Common myeloid progenitor, CD34-positive (primary cell): ENCODE measurements at places on chromosomes 4 and X.

DNA sequence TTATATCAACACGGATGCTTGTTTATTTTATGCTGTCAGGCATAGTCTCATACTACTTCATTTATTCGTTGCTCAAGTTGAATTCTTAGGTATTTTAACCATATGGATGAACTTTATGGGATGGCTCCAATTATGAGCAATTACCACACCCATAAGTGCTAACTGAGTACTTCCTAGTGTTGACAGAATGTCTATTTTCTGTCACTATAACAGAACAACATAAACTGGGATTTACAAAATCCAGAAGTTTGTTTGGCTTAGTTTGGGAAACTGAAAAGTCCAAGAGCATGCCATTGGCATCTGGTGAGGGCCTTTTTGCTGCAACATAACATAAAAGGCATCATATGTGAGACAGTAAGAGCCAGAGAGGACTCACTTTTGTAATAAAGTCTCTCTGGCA, 21.0 kb downstream of the SULT1E1 start:
- no peak for DNase-seq

- no peak for DNase-seq
Measured at GRCh38 chrX:9033179-9033578, 748 bp downstream of the FAM9B start.

DNA sequence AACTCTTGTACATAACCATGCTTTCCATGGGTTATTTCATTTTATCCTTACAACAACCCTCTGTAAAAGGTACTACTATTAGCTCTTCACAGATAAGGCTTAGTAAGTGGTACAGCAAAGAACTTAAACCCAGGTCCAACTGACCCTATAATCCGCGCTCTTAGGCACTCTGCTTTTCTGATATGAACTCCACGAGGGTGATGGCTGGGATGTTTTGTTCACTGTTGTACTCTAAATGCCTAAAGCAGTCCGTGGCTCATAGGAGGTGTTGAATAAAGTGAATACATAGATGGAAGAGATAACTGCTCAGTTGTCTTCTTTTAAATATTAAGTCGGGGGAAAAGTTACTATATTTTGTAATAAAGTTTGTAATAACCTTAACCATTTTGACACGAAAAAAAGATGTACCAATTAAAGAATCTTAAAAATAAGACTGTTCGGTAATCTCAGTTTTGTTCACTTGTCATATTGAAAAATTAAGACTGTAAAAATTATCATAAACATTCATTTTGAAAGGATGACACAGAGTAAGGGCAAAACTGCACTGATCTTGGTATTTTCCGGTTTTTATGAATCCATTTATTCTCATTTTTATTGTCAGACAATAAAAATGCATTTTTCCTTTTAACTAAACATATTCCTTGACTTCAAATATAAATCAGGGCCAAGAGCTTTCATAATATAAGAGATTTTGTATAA, 166.5 kb downstream of the FBXW7 start:
- DNase-seq, result no peak

- DNase-seq, result no peak
Measured at GRCh38 chrX:43870758-43871419, 11.4 kb downstream of the MAOB start.

DNA sequence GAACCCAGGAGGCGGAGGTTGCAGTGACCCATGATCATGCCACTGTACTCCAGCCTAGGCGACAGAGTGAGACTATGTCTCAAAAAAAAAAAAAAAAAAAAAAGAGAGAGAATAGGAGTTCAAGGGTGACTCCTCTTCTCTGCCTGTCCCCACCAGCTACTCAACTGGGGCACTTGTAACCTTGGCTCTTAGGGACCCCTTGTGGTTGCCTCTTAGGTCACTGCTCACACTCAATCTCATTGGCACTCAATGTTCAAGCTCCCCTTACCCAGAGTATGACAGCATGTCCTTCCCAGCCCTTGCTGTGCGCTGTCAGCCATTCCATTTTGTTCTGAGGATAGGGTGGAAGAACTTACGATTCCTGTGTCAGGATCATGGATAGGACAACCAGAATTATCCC, 82.4 kb upstream of the BEND4 start:
- DNase-seq, result no peak
